ENCODE measurements at places on chromosomes 2 and 18.

- DNase-seq = peak; percentile 75
Measured at GRCh38 chr2:42513252-42513918, 19.6 kb upstream of the KCNG3 start.

DNA sequence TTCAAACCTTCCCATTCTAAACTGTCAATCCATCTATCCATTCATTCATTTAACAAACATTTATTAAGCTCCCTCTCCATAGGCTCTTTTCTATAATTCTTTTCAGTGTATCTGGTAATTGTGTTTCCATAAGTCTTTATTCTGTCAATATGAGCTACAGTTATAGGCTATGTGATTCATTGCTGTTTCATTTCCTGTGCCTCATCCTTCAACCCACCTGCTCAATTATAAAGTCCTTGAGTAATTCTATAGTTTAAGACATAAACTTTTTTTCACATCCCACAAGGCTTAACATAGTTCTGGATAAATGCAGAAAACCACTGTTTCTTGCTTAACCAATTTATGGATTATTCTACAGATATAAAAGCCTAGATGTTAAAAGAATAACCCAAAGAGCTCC is 84.2 kb upstream of the PIK3C3 start:
- DNase-seq = no peak

GRCh38 chr2:53609551-53609950 is 158.1 kb upstream of the CHAC2 start:
- DNase-seq = no peak

DNA sequence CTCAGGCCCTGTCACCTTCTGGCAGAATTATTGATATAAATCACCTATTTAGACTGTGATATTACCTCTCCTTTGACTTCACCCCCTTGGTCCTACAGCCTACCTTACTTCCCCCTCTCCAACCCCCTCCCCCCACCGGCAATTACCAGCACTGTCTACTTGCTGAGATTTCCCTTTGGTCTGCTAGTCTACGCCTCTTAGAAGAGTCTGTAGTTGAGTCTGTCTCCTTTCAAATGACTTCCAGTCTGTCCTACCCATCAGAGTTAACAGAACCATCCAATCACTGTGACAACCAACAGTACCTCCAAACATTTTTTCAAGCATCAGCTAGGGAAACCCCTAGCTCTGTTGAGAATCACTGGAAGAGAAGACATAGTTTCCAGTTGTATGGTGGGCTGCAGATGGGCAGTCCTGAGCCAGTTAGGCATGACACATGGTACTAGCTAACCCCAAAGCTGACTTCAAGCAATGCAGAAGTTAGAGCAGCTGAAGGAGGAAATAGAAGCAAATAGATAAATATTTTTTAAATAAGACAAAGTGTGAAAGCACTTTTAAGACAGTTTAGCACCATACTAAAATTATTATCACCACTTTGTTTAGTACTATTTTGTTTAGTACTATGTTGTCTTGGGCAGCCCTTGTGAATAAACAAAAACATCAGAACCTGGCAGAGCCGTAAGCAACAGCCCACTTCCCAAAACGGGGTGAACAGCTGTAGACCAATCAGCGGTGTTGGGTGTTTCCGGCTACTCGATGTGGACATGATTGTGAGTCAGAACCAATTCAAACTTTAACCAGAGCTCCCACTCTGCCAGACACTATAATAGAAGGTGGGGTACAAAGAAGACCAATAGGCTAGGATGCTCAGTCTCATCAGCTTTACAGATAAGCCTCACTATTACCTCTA is 2.7 kb upstream of the ASNSD1 start:
- DNase-seq = no peak

- no peak for DNase-seq
Measured at GRCh38 chr18:12013186-12013916, 32.0 kb downstream of the IMPA2 start.

GRCh38 chr2:136408795-136409194 is 290.8 kb upstream of the CXCR4 start:
- no peak for DNase-seq

GRCh38 chr2:219204425-219205164 is 2.0 kb upstream of the ZFAND2B start:
- DNase-seq = no peak

DNA sequence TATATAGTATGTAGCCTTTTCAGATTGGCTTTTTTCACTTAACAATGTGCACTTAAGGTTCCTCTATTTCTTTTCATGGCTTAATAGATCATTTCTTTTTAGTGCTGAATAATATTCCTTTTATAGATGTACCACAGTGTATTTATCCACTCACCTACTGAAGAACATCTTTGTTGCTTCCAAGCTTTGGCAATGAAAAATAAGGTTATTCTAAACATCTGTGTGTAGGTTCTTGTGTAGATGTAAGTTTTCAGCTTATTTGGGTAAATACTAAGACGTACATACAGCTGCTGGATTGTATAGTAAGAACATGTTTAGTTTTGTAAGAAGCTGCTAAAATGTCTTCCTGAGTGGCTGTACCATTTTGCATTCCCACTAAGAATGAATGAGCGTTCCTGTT is 68.3 kb upstream of the RASGRP3 start:
- no peak for DNase-seq

- DNase-seq = no peak
Measured at GRCh38 chr2:241061275-241061674, 40.8 kb downstream of the MTERF4 start.
